ENCODE measurements at places on chromosomes 5 and 9.

DNA sequence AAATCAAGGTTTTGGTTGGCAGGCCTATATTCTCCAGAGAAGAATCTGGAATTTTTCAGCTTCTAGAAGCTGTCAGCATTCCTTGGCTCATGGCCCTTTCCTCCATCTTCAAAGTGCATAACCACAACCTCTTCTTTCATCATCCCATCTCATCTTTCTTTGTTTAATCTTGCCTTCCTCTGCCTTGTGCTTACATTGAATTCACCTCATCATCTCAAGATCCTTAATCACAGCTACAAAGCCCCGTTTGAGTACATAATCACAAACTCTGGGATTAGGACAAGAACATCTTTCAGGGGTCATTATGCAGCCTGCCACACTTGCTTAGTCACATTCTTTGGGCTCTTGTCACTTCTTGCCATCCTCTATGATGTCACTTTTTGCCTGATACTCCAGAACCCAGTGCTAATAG is 130.3 kb downstream of the FOXD1 start:
- no peak for DNase-seq

- no peak for DNase-seq
Observed at GRCh38 chr5:33755231-33755630, 136.6 kb downstream of the ADAMTS12 start.

GRCh38 chr9:33270146-33270545 is 5.3 kb downstream of the CHMP5 start:
- DNase-seq = no peak

DNA sequence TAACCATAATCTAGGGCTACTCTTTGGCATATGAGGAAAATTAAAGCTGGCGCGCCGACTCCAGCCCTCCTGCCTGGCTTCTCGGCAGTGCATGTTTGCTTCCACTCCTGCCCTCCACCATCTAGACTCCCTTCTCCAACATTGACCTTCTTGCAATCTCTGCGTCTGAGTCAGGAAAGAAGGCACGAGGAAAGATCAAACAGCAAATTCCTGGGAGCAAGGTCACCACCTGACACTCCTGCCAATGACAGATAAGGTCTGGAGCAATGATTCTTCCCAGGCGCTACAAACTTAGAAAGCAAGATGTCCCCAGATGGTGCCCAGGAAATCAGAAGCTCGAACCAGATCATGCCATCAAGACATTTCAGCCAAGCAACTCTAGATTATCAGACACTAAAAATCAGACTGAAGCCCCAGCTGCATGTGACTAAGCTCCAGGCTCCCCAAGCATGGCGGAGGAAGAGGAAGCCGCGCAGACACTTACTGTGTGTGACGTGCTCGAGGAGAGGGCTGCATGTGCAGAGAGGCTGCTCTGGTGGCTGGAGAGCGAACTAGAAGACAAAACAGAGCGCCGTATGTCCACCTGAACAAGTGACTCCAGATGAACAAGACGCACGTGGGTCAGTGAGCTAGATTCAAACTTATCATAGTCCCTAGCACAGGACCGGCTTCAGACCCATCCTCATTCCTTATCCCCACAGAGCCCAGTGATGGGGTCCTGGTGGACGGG is 115.3 kb downstream of the UBE2R2 start:
- no peak for DNase-seq

Measured in NCI-H1436 treated with DMSO at 0.1 percent for 48 hours (cell line).